ENCODE measurements at places on chromosomes 2 and 18.
A peak's percentile ranks its signal among the peaks of the same experiment; 100 is the strongest.

- peak; percentile 26 for DNase-seq
These were observed 167.8 kb downstream of the ACOXL start for GRCh38 chr2:110900191-110900590.

- no peak for DNase-seq
These were observed 471.8 kb downstream of the IRS1 start for GRCh38 chr2:226327830-226328229.

DNA sequence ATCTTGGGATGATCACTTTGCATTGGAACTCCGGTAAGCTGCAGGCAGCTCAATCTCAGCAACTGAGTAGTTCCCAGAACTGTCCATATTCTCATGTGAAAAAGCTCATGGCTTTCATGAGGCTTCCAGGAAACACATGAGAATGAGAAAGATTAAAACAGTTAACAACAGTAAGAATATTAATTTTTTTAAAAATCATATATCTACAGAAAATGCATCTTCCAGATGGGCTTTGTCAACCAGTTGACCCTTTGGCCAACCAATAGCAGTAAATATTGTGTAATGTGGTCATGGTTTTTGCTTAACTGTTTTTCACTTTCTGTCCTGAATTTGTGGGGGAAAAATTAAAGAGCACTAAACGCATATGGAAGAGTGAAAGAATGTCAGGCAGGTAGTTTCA is 131.2 kb upstream of the CCDC195 start:
- DNase-seq, result no peak

DNA sequence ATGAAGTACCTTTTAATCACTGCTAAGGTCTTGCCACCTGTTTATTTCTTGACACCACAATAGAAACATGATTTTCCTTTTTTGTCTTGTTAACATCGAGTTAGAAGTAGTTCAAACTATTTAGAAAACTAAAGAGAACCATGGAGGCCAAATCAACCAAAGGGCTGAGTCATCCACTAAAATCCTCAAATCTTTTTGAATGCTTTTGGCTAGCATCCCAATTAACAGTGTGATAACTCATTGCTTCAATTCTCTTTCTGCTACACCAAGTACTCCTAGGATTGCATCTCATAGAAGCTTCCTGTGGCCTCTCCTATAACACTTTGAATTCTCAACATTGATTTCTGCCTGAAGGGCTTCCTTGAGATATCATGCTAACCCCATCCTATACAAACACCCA is 159.9 kb upstream of the MMADHC start:
- no peak for DNase-seq

DNA sequence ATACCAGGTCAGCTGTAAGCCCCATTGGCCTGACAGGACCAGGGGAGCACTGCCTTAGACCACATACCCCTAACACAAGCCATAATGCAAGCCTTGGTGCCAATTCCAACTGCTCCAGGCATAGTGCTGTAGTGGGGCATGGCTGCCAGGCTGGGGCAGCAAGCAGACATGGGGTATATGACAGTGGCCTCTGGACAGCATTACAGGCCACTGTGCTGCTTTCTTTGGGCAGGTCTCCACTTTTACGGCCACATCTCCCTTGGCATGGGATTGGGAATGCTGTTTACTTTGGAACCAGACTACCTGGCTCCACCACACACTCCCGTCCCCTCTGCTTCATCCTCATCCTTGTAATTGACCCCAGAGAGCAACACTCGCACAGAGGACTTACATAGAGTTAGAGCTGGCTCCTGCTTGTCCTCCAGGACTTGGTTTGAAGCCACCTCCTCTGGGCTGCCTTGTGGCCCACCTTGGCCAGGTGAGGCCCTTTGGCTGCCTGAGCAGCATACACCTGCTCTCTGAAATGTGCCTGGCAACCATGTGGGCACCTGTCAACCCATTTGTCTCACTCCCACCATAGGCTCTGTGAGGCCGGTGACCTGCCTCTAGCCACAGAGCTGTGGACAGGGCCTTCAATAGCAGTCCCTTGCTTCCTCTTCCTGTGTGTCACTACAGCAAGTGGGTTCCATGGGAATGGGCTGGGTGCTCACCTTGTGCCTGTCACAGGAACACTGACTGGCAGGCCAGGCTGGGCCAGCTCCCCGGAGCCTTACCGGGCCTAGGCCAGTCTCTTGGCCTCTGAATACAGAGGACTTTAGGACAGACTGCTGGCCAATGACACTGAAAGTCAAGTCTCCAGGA is 262.6 kb upstream of the HS6ST1 start:
- DNase-seq, result no peak

GRCh38 chr2:45935791-45936622 is 284.5 kb downstream of the PRKCE start:
- peak; percentile 85 for DNase-seq

GRCh38 chr2:69196327-69197117 is 183.5 kb downstream of the ANTXR1 start:
- no peak for DNase-seq

- DNase-seq, result no peak
These were observed 21.7 kb upstream of the ZBTB14 start for GRCh38 chr18:5317186-5317585.

DNA sequence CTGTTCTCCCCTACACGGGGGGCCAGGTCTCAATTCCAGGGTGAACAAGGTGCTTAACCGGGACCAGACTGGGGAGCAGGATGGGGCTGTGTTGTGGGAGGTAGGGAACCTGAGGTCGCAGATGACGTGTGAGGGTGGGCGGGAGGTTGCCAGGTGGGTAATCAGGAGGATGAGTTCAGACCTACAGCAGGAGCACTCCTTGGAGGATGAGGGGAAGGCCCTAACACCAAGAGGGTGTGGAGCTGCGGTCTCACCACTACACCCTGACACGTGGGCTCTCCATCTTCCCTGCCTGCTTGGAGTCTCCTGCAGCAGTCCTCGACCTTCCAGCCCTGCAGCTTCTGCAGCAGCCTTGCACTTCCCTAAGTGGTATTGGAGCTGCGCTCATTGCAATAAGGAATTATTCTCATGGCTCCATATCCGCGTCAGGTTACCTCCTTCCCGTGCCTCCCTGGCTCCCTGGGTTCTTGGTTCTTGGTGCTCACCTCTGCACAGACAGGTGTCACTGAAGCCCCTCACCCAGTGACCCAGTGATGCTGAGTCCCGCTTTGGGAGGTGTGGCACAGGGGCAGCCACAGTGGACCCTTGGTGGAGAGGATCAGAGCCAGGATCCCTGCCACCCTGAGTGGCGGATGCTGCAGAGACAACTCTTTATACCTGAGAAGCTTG is 15.5 kb downstream of the SH3BP4 start:
- no peak for DNase-seq

DNA sequence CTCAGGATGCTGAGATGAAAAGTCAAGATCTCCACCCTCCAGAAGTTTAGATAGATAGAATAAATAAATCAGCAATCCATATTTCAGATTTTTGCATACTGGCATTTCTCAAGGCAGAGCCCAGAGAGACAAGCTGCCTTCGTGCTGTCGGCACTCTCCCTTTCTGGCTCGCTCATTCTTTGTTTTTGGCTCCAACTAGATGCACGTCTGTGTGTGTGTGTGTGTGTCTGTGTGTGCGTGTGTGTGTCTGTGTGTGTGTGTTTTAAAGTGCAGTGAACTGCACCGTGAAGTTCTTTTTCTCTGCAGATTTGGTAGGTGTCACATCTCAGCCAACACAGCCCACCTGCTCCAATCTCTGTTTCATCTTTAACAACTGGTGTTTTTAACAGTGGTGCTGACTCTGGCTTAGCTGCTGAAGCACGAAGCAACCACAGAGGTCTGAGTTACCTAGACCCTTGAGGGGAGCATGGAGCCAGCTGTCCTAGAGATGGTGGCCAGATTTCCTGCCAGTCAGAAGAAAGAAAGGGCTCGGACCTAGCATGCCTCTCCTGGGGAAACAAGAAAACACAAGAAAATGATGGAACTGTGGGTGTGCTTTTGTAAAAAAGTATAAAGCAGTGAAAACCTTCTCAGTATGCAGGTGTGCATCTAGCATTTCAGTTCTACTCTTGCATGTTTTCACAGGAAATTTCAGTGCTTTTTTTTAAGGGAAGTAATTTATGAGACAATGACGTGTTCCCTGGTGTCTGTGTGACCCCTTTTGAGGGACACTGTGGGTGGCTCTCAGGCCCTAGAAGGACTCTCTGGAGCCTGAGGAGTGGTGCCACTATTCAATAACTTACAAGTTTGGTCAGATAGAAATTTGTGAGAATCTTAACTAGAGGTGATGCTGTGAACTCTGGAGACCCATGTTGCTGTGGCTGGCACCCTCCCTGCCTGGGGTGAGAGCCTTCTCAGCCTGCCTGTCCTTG is 364.3 kb downstream of the RNF144A start:
- DNase-seq, result no peak

GRCh38 chr18:36757991-36758390 is 70.8 kb downstream of the TPGS2 start:
- DNase-seq, result no peak
